ENCODE measurements at places on chromosomes 6 and 20.

- peak; percentile 7 for DNase-seq
Observed at GRCh38 chr20:61391812-61392520, 139.9 kb downstream of the CDH4 start.

- no peak for DNase-seq
Observed at GRCh38 chr6:167933290-167933689, 64.2 kb upstream of the KIF25 start.

GRCh38 chr6:31139599-31139998 lies 733 bp upstream of the PSORS1C2 start:
- DNase-seq, result peak; percentile 33

DNA sequence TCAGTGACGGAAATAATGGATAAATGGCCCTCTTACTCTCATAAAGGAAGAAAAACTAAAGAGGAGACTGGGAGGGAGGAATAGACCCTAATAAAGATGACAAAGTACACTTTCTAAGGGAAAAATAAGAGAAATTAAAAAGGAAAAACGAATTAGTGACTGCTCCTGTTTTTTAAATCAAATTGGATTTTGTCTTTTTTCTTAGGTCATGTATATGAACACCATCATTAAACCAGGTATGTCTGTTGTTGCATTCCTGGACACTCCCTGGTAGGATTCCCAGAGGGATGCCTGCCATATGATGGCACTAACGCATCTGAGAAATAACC lies 59.4 kb upstream of the BTN3A2 start:
- no peak for DNase-seq

- DNase-seq, result peak; percentile 69
Observed at GRCh38 chr20:49400410-49400809, 82.1 kb downstream of the KCNB1 start.

DNA sequence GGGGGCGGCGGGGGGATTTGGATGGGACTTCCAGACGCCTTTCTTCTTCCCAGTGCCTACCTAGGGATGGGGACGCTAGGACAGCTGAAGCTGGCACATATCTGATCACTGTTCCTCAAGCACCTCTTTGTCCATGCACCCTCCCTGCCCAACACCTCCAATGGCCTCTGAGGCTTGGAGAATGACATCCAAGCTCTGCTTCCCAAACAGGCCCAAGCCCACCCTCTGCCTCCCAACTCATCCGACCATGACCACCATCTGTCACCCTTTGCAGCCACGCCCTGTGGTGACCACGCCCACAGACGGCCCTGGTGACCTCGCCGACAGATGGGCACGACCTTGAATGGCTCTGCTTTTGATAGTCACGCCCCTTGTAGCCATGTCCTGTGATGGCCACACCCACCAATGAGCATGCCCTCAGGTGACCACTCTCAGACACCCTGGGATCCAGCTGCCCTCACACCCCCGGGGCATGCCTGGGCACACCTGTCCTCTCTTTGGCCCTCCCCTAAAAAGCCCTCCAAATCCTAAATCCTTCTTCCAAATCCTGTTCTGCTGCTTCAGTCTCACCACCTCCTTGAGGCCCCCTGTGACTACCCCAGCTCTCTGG lies 51.0 kb downstream of the SSR1 start:
- no peak for DNase-seq

- DNase-seq, result no peak
Observed at GRCh38 chr20:39758876-39759275, 796.7 kb downstream of the DHX35 start.

GRCh38 chr6:8392569-8392968 lies 42.8 kb downstream of the SLC35B3 start:
- no peak for DNase-seq

DNA sequence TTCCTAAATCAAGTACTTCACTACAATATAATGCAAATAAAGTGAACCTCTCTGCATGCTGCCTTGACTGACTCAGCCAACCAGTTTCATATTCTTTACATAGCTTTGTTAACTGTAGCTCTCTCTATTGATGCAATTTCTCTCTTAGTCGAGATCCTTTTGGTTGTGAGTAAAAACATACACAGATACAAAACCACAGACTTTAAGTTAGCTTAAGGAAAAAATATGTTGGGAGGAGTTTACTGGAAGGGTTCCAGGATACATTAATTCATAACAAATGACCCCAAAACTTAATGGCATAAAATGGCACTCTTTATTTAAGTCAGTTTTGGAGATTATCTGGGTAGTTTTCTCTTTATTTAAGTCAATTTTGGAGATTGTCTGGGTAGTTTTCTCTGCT lies 15.7 kb downstream of the HTR1E start:
- DNase-seq, result no peak

DNA sequence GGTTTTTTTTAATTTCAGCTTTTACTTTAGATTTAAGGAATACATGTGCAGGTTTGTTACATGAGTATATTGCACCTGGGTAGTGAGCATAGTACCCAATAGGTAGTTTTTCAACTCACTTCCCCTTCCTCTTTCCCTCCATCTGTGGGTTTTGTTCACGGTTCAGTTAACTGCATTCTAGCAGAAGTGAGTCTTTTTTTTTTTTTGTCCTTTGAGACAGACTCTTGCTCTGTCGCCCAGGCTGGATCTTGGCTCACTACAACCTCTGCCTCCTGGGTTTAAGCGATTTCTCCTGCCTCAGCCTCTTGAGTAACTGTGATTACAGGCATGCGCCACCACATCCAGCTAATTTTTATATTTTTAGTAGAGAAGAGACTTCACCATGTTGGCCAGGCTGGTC lies 8.7 kb downstream of the UBR2 start:
- no peak for DNase-seq

GRCh38 chr6:137342607-137343190 lies 123.5 kb upstream of the IFNGR1 start:
- no peak for DNase-seq

DNA sequence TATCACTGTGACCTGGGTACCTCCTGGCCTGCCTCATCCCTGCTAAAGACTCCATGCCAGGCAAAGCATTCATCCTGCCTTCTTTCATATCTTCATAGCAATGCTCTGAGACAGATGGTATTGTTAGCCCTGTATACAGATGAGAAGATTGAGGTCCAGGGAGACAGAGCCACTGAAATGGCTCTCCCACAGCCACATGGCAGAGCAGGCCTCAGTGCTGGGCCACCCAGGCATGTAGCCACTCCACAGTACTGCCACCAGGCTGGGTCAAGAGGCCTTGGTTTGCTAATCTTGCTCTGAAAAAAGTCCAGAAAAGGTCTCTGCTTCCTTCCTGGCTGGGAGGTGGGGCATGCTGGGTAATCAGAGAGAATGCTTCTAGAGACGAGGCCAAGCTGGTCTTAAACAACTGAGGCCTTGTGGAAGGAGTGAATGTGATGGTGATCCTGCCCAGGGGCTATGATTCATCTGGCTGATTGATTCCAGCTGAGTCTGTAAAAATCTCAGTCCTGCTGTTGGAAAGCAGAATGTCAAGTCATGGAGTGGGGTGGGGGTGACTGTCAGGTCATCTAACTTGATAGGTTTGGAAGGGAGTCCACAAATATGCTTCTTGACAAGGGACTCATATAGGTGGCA lies 29.8 kb downstream of the HM13 start:
- peak; percentile 97 for DNase-seq

GRCh38 chr6:2554651-2555260 lies 196.0 kb downstream of the MYLK4 start:
- DNase-seq, result no peak

DNA sequence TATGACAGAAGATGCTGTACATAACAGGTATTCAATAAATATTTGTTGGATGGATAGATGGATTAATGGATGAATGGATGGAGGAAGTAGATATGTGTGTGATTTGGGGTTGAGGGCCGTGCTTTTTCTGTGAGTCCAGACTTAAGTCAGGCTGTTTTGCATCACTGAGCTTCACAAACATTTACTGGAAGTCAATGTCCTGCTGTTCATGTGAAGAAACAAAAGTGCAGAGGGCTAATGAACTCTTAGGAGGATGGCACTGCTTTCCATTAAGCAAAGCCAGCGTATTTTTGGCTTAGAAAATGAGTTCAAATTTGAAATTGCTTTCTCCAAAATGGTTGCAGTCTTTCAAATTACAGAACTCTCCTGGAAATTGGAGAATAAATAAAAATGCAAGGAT lies 260.6 kb upstream of the SASH1 start:
- DNase-seq, result no peak

GRCh38 chr6:165922309-165922794 lies 245.3 kb downstream of the TBXT start:
- peak; percentile 8 for DNase-seq

DNA sequence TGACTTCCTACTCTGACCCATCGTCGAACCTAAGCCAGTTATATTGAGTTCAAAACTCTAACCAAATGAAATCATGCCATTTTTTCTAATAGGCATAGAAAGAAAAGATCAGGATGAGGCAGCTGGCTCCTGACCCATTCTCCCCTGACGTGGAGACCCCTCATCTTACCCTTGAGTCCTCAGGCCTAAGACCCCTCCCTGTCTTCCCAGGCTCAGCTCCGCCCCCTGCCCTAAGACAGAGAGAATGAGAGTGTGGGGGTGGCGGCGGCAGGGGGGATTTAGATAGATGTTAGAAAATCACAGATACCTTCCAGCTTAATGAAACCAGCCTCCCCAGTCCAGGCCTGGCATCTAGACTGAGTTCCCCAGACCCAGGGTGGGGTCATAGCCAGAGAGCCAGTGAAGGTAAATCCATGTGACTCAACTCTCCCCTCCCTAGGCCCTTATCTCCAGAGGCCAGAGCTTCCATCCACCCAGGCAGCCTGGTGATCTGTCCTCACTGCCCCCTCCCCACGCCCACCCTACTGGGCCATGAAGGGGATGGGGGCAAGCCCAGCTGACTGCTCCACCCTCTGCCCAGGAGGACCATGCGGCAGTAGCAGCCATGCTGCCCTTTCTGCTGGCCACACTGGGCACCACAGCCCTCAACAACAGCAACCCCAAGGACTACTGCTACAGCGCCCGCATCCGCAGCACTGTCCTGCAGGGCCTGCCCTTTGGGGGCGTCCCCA lies 6.8 kb downstream of the TMEM63B start:
- DNase-seq, result no peak

- DNase-seq, result no peak
Observed at GRCh38 chr20:41748051-41748450, 129.9 kb upstream of the CHD6 start.

DNA sequence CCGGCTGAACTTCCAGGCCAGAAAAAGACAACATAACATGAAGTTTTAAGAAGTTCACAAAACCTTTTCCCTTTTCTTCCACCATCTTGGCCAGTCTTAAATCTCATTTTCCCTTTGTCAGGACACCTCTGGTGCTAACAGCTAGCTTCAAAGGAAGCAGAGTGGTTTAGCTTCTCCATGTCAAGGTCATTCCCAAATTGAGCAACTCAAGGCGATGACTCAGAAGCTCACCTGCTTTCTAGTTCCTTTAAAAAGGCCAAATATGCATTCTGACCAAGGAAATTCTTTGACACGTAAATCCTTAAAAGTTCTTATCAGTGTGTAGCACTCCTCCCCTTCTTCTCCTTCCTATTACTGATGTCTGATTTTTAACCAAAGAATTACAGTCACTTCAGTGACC lies 69.6 kb upstream of the VGLL2 start:
- no peak for DNase-seq

DNA sequence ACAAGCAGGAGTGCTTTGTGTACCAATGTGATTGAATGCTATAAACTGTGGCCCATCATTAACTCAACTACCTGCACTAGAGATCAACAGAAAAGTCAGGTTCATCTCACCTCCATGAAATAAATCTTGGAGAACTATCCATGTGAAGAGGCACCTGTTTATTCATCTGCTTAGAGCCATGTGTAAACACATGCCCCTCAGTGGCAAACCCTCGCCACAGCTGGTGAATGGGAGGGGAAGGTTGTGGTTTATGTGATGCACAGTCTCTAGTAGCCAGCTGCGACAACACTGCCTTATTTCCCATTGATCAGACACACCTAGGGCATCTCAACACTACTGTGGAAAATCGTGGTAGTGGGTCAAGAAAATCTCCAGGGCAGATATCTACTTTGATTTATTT lies 640.2 kb downstream of the PTPRT start:
- DNase-seq, result no peak

- DNase-seq, result no peak
Observed at GRCh38 chr6:20095436-20095835, 116.8 kb downstream of the MBOAT1 start.

DNA sequence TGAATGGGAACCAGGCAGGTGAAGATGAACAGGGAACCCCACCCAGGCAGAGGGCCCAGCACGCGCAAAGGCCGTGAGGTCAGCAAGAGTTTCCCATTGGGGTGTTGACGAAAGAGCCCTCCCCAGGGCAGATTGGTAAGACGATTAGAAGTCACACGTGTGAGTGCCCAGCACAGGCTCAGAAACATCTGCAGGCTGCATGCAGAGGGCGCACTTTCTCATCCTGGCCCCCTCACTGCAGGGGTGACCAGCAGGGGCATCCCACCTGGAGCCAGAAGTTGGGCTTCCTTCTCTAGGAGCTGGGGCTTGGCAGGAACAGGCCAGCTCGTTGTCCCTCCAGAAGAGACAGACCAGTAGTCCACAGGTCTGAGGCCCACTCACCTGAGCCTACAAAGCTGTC lies 38.4 kb downstream of the VSTM2L start:
- no peak for DNase-seq

GRCh38 chr6:134196568-134197193 lies 121.2 kb downstream of the SGK1 start:
- DNase-seq, result no peak

GRCh38 chr20:25206548-25206947 lies 11.0 kb downstream of the ENTPD6 start:
- DNase-seq, result no peak

DNA sequence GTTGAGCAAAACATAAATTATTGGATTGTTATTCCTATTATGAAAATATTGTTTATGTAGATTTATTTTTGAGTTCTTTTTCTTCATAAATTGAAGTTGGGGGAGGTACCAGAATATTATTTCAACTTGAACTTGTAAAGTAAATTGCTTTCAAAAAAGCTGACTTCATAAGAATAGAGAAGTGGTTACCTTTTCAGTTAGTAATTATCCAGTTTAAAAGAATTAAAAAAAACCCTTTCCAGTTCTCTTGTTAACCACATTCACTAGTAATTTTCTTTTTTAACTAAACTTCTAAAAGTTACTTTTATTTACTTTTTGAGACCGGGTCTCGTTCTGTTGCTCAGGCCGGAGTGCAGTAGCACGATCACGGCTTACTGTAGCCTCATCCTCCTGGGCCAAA lies 124.3 kb downstream of the CDKAL1 start:
- no peak for DNase-seq

GRCh38 chr6:41283600-41283999 lies 2.9 kb downstream of the TREM1 start:
- no peak for DNase-seq

DNA sequence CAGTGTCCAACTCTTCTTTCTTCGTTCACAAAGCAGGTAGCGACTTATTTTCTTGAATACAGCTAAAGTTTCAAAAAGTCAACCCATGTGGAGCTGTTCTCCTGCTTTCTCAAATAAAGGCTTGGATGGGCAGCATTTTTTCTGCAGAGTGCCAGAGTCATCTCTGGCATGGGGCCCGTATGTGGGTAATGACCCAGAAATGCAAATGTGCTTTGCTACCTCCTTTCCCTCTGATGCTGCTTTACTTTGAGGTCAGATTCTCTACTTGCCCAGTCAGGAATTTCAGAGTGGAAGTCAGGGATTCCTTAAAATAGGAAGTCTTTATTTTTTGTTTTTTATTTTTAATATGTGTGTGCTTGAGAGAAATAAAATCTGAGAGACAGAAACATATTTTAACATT lies 4.9 kb downstream of the NKAIN2 start:
- DNase-seq, result no peak

- DNase-seq, result peak; percentile 74
Observed at GRCh38 chr6:143596866-143597265, 80.9 kb upstream of the PHACTR2 start.

- DNase-seq, result no peak
Observed at GRCh38 chr6:35735452-35735851, 1.4 kb upstream of the ARMC12 start.

GRCh38 chr6:100112855-100113508 lies 119.0 kb upstream of the MCHR2 start:
- DNase-seq, result no peak
